ENCODE measurements at places on chromosomes 16 and 17. TPM values are rescaled to one million over a fixed set of nuclear protein-coding genes. Genes with fewer than 3 reads are reported as not detected.

Gene RTN4RL1
- polyA plus RNA-seq, result 0.44 TPM

Gene MRPS23
- polyA plus RNA-seq, result 42.8 TPM

Gene HCRT
- polyA plus RNA-seq, result not detected

Gene CACNB1
- polyA plus RNA-seq, result 0.82 TPM

Gene SOX9
- not detected for polyA plus RNA-seq

Gene MAP2K6
- 15.2 TPM for polyA plus RNA-seq

Gene DUSP3
- 5.9 TPM for polyA plus RNA-seq

Gene CACNG5
- polyA plus RNA-seq, result not detected

Gene MT1F
- 94.2 TPM for polyA plus RNA-seq

Gene TBC1D3
- not detected for polyA plus RNA-seq

Gene CDRT15L2
- polyA plus RNA-seq, result not detected

Gene PIRT
- polyA plus RNA-seq, result not detected

Gene RHBDL1
- not detected for polyA plus RNA-seq

Gene GNG13
- not detected for polyA plus RNA-seq

Gene RAPGEFL1
- 0.65 TPM for polyA plus RNA-seq

DNA sequence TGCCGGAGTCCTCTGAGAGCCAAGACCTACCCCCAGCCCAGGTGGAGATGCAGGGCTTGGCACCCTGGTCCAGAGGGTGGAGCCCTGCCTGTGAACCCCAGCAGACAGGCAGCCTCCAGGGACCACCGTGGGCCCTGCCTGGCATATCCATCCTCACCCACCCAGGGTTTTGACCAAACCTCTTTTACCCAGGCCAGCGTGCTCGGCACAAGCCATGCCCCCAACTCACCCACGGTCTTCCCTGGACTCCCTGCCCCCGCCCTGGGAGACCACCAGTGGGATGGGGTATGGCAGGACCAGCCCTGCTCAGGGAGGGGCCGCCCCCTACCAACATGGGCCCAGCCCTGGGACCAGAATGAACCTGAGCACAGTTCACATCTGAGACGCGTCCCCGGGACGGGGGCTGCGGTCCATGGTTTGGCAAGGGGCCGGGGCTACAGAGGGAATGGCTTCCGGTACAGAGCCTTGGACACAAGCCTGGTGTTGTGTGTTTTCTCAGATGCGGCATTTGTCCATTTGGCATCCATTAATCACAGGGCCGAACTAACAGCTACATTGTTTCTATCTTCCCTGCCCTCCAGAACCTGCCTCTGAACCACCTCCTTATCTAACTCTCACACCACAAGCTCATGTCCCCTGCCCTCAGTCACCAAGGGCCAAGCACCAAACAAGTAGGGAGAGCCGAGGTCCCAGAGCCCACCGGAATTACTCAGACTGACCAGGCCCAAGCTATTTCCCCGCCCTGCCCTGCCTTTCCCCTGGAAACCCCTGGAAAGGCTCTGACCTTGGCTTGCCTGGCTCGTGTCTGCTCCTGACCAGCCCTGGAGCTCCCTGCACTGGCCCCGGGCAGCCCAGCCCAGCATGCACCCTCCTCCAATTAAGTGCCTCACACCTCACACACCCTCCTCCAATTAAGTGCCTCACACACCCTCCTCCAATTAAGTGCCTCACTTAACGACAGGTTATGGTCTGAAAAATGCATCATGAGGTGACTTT, 14.1 kb downstream of the HS3ST6 start:
- H3K36me3 ChIP-seq, result no peaks in the 10 kb centered on the region
- H3K4me1 ChIP-seq, result peaks cover 3% of the 10 kb centered on the region
- DNase-seq, result no peak
- no peak overlapping the region for H3K4me3 ChIP-seq

- H3K36me3 ChIP-seq, result peaks cover 9% of the 10 kb centered on the region
- H3K4me3 ChIP-seq, result no peak overlapping the region
- H3K27ac ChIP-seq, result peak overlapping the region; percentile 67
- H3K4me1 ChIP-seq, result peaks cover 59% of the 10 kb centered on the region
- H3K27me3 ChIP-seq, result no peaks in the 10 kb centered on the region
Observed at GRCh38 chr17:48054238-48055185, 6.4 kb downstream of the NFE2L1 start.

GRCh38 chr17:18217412-18218015, 7.9 kb upstream of the LLGL1 start:
- H3K27me3 ChIP-seq, result no peaks in the 10 kb centered on the region
- H3K4me1 ChIP-seq, result no peaks in the 10 kb centered on the region
- no peak overlapping the region for H3K4me3 ChIP-seq
- H3K27ac ChIP-seq, result no peak overlapping the region

DNA sequence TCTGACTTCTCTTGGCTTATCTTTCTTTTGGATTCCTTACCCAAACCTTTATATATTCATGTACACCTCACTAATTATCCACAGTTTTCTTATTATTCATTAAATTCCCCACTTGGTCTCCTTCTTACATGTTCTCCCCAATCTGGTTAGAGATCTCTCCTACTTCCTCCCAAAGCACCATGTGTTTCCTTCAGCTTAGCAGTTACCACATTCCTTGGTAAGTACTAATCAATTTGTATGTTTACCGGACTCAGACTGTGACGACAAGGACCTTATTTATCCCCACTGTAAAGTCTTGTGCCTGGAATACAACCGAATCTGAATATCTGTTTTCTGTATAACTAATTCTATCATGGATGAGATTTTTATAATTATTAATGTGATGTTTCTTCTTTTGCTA, 389.5 kb downstream of the KCNJ2 start:
- no peaks in the 10 kb centered on the region for H3K4me1 ChIP-seq
- peaks cover 4% of the 10 kb centered on the region for H3K27me3 ChIP-seq
- no peak overlapping the region for H3K27ac ChIP-seq
- H3K4me3 ChIP-seq, result no peak overlapping the region

GRCh38 chr17:76013377-76013932, 12.8 kb downstream of the CDK3 start:
- H3K27me3 ChIP-seq, result no peaks in the 10 kb centered on the region
- peaks cover 15% of the 10 kb centered on the region for H3K4me1 ChIP-seq
- H3K27ac ChIP-seq, result no peak overlapping the region
- no peak overlapping the region for H3K4me3 ChIP-seq
- no peaks in the 10 kb centered on the region for H3K36me3 ChIP-seq

DNA sequence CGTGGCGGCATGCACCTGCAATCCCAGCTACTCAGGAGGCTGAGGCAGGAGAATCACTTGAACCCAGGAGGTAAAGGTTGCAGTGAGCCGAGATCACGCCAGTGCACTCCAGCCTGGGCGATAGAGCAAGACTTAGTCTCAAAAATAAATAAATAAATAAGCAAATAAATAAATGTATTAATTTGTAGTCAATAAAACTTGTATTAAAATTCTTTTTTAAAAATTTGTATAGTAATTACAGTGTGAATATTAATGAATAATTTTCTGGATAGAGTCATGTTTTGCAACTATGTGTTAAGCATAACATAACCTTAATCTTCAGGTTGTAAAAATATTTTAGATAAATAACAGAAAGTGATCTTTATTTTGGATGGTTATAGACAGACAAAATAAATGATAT, 27.2 kb upstream of the DUSP14 start:
- H3K36me3 ChIP-seq, result peaks cover 71% of the 10 kb centered on the region
- no peak overlapping the region for H3K27ac ChIP-seq
- no peaks in the 10 kb centered on the region for H3K27me3 ChIP-seq

DNA sequence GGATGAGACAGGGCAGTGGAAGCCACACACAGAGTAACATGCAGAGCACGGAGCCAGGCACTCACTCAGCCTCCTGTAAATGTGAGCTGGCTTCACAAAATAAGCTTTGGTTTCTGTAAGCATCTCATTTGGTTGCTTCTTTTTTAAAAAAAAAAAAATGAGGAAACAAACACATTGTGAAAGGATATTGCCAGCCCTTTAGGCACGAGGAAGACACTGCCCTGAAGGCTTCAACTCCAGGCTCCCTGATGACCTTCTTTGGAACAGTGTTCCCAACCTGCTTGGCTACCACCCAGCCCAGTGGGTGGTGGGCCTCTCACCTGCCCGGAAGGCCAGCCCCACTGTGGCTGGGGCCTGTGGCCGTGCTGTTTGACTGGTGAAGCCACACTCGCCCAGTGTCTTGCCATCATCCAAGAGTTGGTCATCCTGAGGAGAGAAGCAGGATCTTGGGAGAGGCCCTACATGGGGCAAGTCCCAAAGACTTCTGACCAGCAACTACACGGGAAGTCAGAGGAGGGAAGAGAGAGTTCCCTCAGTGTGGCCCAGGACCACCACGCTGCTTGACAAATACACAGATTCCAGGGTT, 1.9 kb downstream of the ELOB start:
- H3K4me3 ChIP-seq, result peak overlapping the region; percentile 85
- DNase-seq, result no peak
- H3K36me3 ChIP-seq, result no peaks in the 10 kb centered on the region
- no peaks in the 10 kb centered on the region for H3K27me3 ChIP-seq
- H3K27ac ChIP-seq, result no peak overlapping the region

DNA sequence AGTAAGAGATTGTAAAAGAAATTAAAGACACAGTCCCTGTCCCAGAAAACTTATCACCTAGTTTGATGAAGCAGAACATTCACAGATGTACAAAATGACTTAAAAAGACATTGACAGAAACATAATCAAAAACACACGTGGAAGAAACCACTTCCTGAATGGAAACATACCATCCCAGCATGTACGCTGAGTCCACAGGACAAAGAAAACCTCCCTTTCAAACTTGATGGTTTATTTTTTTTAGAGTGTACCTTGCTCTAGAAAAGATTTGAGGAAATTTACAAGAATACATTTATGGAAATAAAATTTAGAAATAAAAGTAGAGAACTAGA, 140.9 kb downstream of the PMP22 start:
- DNase-seq, result no peak
- no peak overlapping the region for H3K27ac ChIP-seq
- H3K4me1 ChIP-seq, result no peaks in the 10 kb centered on the region
- H3K4me3 ChIP-seq, result no peak overlapping the region

DNA sequence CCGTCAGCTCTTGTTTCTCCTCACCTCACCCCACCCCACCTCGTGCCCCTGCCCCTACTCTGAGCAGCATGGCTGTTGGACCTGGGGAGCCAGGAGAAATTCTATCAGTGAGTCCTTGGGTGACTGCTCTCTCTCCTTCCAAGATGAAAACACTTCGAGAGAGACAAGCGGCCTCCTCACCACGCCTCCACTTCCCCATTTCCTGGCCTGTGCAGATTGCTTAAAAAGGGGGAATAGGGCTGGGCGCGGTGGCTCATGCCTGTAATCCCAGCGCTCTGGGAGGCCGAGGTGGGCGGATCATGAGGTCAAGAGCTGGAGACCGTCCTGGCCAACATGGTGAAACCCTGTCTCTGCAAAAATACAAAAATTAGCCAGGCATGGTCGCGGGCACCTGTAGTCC, 9.5 kb downstream of the DLX4 start:
- no peaks in the 10 kb centered on the region for H3K36me3 ChIP-seq
- no peak overlapping the region for H3K27ac ChIP-seq
- no peak overlapping the region for H3K4me3 ChIP-seq
- no peaks in the 10 kb centered on the region for H3K4me1 ChIP-seq
- peaks cover 34% of the 10 kb centered on the region for H3K27me3 ChIP-seq

DNA sequence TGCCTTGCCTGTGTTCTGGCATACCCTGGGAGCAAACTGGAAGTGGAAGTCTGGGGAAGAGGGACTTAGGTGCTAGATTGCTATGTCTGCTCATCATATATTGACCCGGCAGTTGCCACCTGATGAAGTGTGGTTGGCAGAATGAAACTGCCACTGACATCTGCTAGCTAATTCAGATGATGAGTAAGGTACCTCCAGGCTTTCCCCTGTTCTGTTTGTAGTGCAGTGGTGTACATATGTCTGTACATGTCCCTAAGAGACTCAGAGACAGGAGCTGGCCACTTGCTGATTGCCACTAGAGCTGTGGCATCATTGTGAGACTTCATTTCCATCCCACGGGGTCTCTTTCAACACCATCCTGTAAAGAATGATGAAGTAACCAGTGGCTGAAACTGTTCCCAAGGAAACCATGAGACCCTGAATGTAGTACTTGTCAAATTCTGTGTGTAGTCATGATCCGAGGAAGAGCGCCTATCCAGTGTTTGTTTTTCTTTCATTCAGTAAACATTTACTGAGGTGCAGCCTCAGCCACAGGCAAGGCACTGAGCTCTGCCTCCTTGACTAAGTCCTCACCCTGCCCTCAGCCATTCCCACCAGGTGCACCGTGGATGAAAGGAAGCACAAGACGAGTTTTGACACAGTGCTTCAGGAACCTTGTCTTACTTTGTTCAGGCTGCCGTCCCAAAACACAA, 13.2 kb downstream of the CLUAP1 start:
- peaks cover 5% of the 10 kb centered on the region for H3K36me3 ChIP-seq
- no peak for DNase-seq
- H3K27ac ChIP-seq, result peak overlapping the region; percentile 79
- no peak overlapping the region for H3K4me3 ChIP-seq
- no peaks in the 10 kb centered on the region for H3K27me3 ChIP-seq
- peaks cover 43% of the 10 kb centered on the region for H3K4me1 ChIP-seq

- H3K4me3 ChIP-seq, result no peak overlapping the region
- no peak for DNase-seq
- H3K27me3 ChIP-seq, result no peaks in the 10 kb centered on the region
- peaks cover 32% of the 10 kb centered on the region for H3K4me1 ChIP-seq
- peak overlapping the region; percentile 15 for H3K27ac ChIP-seq
Observed at GRCh38 chr17:19016881-19017280, 12.3 kb upstream of the FAM83G start.

GRCh38 chr16:65297453-65297852, 175.6 kb upstream of the CDH11 start:
- no peak overlapping the region for H3K4me3 ChIP-seq
- no peaks in the 10 kb centered on the region for H3K4me1 ChIP-seq
- no peaks in the 10 kb centered on the region for H3K36me3 ChIP-seq
- no peaks in the 10 kb centered on the region for H3K27me3 ChIP-seq
- H3K27ac ChIP-seq, result no peak overlapping the region
- DNase-seq, result no peak

DNA sequence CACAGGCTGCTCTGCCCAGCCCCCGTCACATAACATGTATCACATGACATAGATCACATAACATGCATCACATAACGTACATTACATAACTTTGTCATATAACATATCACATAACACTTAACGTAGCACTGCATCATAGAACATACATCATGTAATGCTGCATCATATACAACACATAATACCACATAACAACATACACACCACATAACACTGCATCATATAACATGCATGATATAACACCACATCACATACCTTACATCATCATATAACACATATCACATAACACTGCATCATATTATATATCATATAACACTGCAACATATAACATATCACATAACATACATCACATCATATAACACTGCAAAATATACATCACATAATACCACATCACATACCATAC, 83.8 kb downstream of the AXIN2 start:
- H3K27me3 ChIP-seq, result peaks cover 2% of the 10 kb centered on the region
- H3K36me3 ChIP-seq, result no peaks in the 10 kb centered on the region

GRCh38 chr16:86764551-86764950, 186.2 kb downstream of the FOXL1 start:
- no peaks in the 10 kb centered on the region for H3K4me1 ChIP-seq
- no peaks in the 10 kb centered on the region for H3K36me3 ChIP-seq
- H3K4me3 ChIP-seq, result no peak overlapping the region
- no peak overlapping the region for H3K27ac ChIP-seq

GRCh38 chr17:7318121-7318860, 3.1 kb upstream of the GPS2 start:
- DNase-seq, result no peak
- no peaks in the 10 kb centered on the region for H3K27me3 ChIP-seq
- H3K4me1 ChIP-seq, result peaks cover 28% of the 10 kb centered on the region
- peak overlapping the region; percentile 74 for H3K27ac ChIP-seq
- no peak overlapping the region for H3K4me3 ChIP-seq
- H3K36me3 ChIP-seq, result peaks cover 56% of the 10 kb centered on the region

GRCh38 chr17:6853764-6854442, 22.4 kb upstream of the TEKT1 start:
- peaks cover 15% of the 10 kb centered on the region for H3K4me1 ChIP-seq
- peaks cover 1% of the 10 kb centered on the region for H3K36me3 ChIP-seq
- peak overlapping the region; percentile 90 for H3K27ac ChIP-seq
- peaks cover 10% of the 10 kb centered on the region for H3K27me3 ChIP-seq
- no peak for DNase-seq
- H3K4me3 ChIP-seq, result peak overlapping the region; percentile 70

All from naive thymus-derived CD8-positive, alpha-beta T cell (primary cell).